Stimulated activated CD8-positive, alpha-beta memory T cell treated with anti-CD3 and anti-CD28 coated beads, Interleukin-7, amount 100 ng/mL, for 1 hour (primary cell): ENCODE measurements at places on chromosomes 1 and 21.
A peak's percentile ranks its signal among the peaks of the same experiment; 100 is the strongest.

DNA sequence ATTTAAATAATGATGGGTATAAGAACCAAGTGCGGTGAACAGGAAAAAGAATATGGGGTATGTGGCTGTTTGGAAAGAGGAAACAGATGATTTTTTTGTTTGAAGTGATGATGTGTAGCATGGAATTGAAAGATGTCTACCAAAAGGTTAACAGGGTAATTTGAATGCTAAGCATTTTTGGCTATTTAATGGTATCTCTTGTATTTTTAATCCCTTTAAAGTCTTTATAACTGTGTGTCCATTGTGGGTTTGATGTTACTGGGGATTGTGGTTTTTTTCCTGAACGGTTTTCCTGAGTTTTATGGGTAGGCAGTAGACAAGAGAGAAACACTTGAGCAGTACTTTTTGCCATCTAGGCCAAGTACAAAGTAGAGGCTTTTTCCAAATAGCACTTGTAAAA lies 63.2 kb downstream of the PRDM2 start:
- no peak for DNase-seq

GRCh38 chr1:155984341-155984740 lies 6.0 kb upstream of the ARHGEF2 start:
- no peak for DNase-seq

- DNase-seq, result no peak
Observed at GRCh38 chr1:11898831-11899467, 27.3 kb downstream of the KIAA2013 start.

DNA sequence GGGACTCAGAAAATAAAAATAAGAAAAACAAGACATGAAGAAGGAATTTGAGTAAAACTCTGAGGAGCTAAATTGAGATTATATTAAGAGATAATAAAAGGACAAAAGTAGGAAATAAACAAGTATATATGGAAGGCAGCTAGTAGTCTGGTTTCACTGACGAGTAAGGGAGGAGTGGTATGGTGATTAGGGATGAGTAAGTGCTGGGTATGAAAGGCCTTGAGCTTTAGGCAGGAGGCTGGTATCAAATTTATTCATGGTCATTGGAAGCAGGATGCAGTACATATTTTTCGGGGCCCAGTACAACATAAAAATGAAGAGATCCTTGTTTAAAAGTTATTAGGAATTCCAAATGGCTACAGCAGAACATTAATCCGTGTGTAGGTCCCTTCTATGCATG lies 789.7 kb upstream of the PRMT6 start:
- no peak for DNase-seq

- DNase-seq, result no peak
Observed at GRCh38 chr1:9482816-9483572, 56.3 kb upstream of the SLC25A33 start.

- no peak for DNase-seq
Observed at GRCh38 chr1:1281533-1282321, 1.5 kb downstream of the SCNN1D start.

DNA sequence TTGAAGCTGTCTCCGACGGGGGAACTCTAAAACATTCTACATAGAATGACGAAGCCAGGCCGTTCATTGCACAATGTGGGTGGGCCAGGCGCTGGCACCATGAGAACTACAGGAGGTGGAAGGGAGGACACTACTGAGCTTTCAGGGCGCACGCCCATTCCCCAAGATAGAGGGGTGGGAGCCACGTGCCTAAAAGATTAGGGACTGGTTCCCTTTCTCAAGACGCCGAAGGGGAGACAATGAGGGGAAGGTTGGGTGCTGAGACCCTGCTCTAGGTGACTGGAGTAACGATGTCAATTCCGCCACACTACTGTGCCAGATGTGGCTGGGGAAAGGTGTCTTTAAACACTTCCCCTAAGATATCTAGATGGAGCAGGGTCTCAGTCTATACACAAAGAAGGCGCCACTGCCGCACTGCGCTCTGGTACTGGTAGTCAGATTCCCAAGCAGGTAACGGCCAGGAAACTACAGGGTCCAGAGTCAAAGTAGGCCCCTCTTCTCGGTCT lies 782 bp downstream of the CSDE1 start:
- no peak for DNase-seq

- peak; percentile 58 for DNase-seq
Observed at GRCh38 chr1:178532392-178532791, 19.5 kb downstream of the TEX35 start.

DNA sequence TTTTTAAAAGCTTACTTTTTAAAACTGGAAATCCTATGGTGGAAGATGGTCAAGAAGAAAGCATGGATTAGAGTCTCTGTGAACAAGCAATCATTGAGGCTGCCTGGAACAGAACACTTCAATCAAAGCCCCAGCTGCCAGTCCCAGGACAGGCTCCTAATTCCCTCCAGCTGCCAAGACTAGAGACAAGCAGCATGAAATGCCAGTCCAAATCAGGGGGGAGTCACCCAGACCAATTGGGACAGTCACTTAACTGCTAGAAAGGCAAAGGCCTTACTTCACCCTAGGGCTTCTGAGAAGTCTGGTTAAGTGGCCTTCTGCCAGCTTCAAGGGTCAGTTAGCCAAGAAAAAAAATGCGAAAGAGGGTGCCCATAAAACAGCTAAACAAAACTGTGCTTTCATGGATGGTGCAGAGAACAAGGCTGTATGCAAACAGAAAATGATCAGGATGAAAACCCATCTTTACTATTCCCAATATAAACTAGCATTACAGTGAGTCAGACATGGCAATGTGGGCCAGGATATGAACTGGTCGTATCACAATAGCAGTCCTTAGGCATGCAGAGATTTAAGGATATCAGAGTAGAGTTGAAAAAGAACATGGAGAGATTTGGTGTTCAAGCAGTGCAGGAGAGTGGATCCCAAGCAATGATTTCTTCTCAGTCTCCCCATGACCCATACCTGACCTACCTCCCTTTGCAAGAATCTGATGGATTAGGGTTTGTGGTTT lies 31.0 kb upstream of the MAN1A2 start:
- DNase-seq, result no peak

DNA sequence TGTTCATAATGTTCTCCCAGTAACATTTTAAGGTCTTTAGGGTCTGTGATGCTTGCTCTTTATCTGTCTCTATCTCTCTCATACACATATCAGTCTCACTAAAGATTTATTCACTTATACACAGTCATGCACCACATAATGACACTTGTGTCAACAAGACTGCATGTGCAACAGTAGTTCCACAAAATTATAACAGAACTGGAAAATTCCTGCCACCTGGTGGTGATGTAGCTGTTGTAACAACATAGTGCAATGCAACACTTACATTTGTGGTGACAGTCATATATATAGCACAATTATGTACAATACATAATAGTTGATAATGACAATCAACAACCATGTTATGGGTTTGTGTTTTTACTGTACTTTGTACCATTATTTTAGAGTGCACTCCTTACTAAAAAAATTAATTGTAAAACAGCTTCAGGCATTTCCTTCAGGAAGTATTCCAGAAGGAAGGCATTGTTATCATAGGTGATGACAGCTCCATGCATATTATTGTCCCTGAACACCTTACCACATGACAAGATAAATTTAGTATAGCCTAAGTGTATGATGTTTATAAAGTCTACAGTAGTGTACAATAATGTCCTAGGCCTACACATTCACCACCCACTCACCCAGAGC lies 8.1 kb downstream of the TDRD5 start:
- no peak for DNase-seq

DNA sequence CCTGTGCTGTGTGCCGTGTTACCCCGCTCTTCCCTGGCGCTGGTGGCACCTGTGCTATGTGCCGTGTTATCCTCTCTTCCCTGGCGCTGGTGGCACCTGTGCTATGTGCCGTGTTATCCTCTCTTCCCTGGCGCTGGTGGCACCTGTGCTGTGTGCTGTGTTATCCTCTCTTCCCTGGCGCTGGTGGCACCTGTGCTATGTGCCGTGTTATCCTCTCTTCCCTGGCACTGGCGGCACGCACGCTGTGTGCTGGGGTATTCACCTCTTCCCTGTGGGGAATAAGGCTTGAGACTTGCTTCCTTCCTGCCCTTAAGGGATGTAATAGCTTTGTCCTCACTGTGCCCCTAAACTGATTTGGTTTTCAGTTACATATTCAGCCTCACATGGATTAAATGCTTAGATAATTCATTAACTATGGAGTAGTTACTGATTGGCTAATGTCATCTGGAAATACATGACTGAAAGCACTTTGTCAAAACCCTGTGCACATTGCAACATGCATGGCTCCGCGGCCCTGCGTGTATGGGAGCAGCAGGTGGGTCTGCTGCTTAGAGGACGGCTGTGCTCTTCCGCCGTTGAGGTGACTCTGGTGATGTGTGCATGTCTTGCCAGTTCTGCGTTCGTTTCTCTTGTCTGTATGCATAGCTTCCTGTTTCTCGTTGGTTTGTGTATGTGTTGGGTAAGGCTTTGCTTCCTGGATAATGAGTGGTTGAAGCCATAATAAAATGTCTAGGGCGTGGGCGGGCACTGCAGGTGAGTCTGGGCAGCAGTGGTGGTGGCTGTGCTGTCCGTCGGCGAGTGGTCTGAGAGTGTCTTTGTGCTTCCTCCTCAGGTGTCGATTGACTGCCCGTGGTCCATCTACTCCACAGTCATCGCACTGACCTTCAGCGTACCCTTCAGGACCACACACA lies 17.9 kb upstream of the PWP2 start:
- DNase-seq, result no peak

DNA sequence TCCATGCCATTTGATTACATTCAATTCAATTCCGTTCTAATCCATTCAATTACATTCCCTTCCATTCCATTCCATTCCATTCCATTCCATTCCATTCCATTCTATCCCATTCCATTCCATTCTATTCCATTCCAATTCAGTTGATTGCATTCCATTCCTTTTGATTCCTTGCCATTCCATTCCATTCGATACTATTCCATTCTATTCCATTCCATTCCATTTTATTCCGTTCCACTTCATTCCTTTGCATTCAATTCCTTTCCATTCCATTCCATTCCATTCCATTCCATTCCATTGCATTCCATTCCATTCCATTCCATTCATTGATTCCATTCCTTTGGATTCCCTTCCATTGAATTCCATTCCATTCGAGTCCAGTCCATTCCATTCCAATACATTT lies 2574.0 kb upstream of the TPTE start:
- no peak for DNase-seq

DNA sequence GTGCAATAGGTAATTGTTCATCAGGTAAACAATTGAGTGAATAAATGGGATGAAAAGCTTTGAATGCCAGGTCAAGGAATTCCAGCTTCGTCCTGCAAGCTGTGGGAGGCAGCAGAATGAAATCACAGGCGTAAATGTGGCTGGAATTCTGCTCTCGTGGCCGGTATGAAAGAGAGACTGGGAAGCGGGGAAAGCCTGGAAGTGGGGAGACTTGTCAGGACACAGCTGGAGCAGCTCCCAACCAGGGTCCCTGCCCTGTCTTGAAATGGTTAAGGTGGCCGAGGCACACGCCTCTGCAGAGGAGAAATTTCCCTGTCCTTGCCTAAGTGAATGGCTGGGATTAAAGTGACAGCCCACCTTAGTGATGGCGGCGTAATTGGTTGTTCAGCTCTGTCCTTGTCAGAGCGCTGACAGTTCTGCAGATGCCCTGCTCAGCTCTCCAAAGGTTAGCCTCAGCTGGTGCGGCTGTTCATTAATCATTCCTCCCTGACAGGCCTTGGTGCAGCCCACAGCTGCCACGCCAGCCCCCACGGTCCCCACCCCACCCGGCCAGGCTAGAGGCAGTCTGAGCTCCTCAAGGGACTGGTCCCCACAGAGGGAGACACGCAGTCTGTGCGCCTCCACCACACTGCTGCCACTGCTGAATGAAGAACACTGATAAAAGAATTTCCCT lies 398.3 kb upstream of the POU3F1 start:
- DNase-seq, result no peak

GRCh38 chr21:45393021-45393420 lies 11.9 kb upstream of the COL18A1 start:
- DNase-seq, result no peak

DNA sequence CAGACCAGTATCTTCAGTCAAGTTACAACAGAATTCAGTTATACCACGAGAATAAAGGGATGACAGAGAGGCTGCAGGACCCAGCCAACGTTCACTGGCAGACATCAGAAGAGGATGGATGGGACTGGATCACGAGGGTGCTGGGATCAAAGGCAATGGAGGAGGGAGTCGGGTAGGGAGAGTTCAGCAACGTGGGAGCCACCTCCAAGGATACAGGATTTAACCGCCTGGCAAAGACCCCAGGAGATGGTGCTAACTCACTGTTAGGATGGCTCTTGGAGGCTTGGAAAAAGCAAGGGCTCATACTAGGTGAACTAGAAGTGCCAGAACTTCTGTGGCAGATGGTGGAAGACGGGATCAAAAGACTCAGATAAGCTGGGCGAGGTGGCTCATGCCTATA lies 99.1 kb upstream of the DISP3 start:
- no peak for DNase-seq

- DNase-seq, result no peak
Observed at GRCh38 chr1:107683683-107684082, 281.3 kb downstream of the VAV3 start.

DNA sequence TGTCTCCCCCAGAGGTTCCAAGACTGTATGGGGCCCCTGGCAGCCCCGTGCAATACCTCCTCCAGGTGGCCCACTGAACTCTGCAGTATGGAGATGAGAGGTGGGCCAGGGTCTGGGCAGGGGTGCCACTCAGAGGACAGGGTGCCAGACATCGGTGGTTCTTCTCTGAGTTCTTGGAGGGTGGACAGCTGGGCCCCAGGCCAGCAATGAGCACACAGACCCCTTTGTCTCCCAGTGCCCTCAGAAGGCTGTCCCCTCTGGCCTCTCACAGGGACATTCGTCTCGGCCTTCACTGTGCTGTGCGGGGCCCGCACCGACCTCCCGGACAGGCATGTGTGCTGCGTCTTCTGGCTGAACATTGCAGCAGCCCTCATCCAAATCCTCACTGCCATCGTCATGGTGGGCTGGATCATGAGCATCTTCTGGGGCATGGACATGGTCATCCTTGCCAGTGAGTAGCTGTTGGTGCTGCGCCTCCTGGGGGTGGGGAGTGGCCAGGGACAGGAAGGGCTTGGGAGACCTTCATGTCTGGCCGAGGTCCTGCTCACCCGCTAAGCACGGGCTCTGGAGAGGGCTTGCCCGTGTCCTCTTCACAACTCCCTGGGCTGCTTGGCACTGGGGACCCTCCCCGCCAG lies 48.1 kb downstream of the STUM start:
- DNase-seq, result no peak

GRCh38 chr1:61081686-61082310 lies 563 bp upstream of the NFIA start:
- no peak for DNase-seq

DNA sequence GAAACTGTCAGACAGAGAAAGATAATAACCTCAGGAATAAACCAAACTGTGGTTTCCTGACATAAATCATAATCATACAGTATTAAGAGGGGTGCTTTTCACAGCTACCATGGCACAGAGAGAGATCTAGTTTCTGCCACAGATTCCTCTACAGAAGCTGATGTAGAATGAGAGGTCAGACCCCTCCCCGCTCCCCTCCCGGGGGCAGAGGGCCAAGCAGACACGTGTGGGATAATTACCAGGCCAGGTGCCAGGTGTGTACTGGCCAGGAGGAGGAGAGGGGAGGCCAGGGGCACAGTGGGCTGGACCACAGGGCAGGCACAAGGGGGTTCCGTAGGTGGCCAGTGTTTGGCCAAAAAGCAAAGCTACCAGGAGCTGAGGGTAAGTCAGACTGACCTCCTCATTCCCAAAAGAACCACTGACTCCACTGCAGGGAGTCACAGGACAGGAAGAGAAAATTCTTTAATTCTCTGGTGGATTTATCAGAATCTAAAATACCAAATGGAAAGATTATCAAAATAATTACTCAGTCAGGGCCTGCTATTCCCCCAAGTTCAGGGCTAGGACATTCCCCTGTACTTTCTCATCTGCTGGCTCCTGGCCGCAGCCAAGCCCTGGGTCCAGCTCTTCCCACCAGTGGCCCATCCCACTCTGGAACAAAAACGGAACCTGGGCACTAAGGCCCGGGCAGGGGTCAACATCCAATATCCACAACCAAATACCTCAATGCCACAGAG lies 30.0 kb downstream of the C2CD2 start:
- DNase-seq, result no peak
